Activated CD4-positive, alpha-beta memory T cell treated with anti-CD3 and anti-CD28 coated beads, Interleukin-2, amount 10 ng/mL, durations not matched to agents 7 days and 5 days (primary cell): ENCODE measurements at places on chromosomes 2 and 18.
A peak's percentile ranks its signal among the peaks of the same experiment; 100 is the strongest.

GRCh38 chr2:119701352-119701751 is 22.4 kb downstream of the TMEM177 start:
- DNase-seq: no peak
- H3K27ac ChIP-seq: no peak overlapping the region
- H3K4me1 ChIP-seq: peaks cover 27% of the 10 kb centered on the region
- H3K4me3 ChIP-seq: no peak overlapping the region
- no peaks in the 10 kb centered on the region for H3K36me3 ChIP-seq
- peaks cover 13% of the 10 kb centered on the region for H3K27me3 ChIP-seq

GRCh38 chr2:101114268-101114783 is 36.9 kb downstream of the TBC1D8 start:
- H3K27ac ChIP-seq: no peak overlapping the region
- no peaks in the 10 kb centered on the region for H3K36me3 ChIP-seq
- no peak overlapping the region for H3K4me3 ChIP-seq
- no peak for DNase-seq

DNA sequence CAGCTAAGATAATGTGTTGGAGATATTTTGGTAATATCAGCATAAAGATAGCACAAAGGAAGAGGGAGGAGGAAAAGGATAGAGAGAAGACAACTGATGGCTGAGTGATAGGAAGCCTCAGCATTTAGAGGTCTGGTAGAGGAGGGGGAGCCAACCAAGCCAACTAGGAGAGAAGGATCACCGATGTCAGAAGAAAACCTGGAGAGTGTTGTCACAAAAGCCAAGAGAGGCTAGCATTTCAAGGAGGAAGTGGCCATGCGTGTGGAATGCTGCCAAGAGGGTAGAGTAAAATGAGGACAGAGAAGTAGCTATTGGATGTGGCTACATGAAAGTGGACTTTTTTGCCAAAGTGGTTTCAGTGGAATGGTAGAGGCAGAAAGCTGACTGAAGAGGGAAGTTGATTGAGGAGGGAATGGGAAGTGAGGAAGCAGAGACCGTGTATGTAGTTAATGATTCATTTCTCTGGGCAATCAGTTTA is 34.3 kb downstream of the LCLAT1 start:
- no peak for DNase-seq
- no peak overlapping the region for H3K4me3 ChIP-seq
- H3K27ac ChIP-seq: no peak overlapping the region
- H3K36me3 ChIP-seq: peaks cover 6% of the 10 kb centered on the region
- no peaks in the 10 kb centered on the region for H3K27me3 ChIP-seq
- H3K4me1 ChIP-seq: no peaks in the 10 kb centered on the region

GRCh38 chr18:1464444-1465217 is 560.0 kb downstream of the ADCYAP1 start:
- H3K27me3 ChIP-seq: no peaks in the 10 kb centered on the region
- no peak overlapping the region for H3K4me3 ChIP-seq
- no peaks in the 10 kb centered on the region for H3K4me1 ChIP-seq
- H3K36me3 ChIP-seq: no peaks in the 10 kb centered on the region

DNA sequence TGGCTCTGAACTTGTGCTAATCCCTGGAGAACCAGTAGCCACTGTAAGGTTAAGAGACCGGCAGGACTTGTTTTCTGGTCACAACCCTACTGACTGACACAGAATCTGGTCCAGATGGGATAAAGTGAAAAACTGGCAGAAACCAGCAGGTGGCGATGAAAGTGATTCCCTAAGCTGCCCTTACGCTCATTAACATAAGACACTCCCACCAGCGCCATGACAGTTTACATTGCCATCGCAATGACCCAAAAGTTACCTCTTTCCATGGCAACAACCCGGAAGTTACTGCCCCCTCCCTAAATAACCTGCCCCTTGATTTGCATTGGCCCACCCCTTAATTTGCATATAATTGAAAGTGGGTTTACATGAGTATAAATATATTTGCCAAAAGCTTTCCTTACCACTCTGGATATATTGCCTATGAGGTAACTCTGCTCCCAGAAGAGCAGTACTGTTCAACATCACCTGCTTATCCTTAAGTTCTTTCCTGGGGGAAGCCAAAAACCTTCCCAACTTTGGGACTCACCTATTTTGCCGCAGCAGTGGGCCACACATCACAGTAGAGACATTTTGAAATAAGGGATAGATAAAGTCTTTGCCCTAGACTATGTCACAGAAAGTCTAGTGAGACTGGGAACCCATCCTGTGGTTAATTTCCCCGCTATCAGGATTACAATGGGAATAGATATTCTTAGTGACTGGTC is 35.8 kb upstream of the AFF3 start:
- H3K4me3 ChIP-seq: no peak overlapping the region
- H3K36me3 ChIP-seq: no peaks in the 10 kb centered on the region
- DNase-seq: peak; percentile 19
- H3K27me3 ChIP-seq: no peaks in the 10 kb centered on the region
